ENCODE measurements at places on chromosomes 13 and 19. TPM values are rescaled to one million over a fixed set of nuclear protein-coding genes. Genes with fewer than 3 reads are reported as not detected.

- peak; percentile 29 for DNase-seq
Measured at GRCh38 chr19:1624458-1624857, 19.2 kb upstream of the UQCR11 start.

DNA sequence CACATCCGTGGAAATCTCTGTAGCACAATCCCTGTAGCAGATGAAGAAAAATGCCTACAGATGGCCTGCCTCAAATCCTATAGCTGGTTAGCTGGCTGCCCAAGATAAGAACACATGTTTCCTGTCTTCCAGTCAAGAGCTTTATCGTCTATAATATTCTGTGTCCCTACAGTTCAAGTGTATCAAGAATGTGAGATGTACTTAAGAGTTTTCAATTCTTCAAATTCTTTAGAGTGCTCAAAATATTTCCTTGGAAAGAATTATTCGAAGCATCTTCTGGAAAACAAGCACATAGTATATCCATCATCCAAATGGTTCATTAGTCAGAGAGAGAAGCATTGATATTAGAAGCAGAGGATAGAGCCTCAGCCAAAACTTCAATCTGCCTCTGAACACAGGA, 239.8 kb downstream of the COG6 start:
- DNase-seq, result peak; percentile 91

- DNase-seq, result no peak
Measured at GRCh38 chr19:5567360-5567969, at the start of gene TINCR. TINCR (minus strand) TSS chr19:5567953.

DNA sequence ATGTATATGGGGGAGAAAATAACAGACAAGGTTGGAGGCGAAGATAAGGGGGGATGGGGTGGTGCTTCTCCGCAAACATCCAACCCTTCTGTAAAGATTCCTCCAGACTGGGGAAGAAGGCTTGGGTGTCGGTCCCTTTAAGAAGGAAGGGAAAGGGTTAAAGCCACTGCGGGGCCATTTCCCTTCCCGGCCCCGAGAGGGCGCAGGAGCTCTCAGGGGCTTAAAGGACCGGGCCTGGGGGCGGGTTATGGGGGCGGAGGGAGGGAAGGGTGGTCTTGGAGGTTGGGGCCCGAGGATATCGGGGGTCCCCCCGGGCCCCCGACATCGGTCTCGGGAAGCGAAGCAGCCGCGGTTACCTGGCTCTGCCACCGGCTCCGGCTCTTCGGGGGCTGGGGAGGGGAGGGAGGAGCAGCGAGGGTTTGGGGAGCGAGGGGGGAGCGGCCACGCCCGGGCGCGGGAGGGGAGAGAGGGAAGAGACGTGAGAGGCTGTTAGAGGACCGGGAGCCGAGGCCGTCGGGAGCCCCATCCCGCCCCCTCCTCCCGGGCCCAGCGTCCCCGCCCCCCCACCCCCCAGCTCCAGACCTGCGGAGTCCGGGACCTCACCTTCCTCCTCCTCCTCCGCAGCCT, 2.8 kb downstream of the TNNT1 start:
- no peak for DNase-seq

DNA sequence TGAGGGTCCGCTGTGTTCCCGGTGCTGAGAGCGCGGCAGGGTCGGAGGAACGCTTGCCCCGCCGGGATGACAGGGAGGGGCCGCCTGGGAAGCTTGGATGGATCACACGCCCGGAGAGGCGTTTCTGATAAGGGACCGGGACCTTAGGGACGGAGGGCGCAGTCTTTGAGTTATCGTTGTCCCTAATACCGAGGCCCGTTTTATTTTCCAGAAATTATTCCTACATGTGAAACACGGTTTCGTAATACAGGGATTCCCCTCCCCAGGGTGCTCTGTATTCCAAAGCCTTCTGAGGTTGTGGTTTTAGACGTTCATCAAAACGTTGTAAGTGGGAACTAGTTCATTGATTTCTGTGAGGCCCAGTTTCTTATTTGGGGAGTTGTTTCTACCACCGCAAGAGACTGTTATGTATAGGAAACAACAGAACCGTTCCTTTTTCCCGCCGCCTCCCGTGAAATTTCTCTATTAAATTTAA, 752 bp downstream of the PDCD5 start:
- DNase-seq, result no peak

DNA sequence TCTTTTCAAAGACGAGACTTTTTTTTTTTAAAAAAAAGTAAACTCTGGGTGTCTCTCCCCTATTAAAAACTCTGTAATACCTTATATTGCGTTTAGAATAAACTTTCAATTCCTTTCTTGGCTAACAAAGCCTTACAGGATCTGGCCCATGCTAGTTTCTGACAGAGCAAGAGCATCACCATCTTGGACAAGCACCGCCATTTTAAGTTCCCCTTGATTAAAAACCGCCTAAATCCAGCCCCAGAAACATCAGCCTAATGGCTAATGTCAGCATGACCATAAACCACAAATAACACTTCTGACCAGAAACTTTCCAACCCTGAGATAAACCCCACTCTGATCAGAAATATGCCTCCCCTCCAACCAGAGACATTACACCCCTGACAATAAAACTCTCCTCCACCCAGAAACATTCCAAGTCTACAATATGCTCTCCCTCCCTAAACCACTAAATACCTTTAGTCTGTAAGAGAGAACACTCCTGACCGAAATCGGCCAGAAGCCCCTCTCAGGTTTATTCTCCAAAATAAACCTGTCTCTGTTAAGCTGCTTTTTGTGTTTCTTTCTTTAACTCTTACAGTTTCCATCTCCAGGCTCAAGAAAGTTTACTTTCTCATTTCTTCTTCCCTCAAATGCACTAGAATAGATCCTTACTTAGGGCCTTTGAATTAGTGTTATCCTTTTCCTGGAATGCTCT, 1.6 kb upstream of the AKAP11 start:
- DNase-seq, result no peak

DNA sequence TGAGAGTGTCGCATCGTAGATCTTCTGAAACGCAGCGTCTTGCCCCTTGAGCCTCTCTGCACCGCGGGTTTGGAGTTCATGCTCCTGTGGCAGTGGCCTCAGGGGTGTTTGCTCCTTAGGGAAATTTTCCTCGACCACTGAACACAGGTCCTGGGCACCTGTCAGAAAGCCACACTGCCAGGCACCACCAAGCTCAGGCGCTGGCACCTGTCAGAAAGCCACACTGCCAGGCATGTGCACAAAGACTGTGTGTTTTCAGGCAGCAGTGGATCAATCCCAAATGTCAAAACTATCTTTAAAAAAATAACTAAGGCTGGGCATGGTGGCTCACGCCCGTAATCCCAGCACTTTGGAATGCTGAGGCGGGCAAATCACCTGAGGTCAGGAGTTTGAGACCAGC, 87.1 kb downstream of the ATP11A start:
- no peak for DNase-seq

- no peak for DNase-seq
Measured at GRCh38 chr19:11090997-11091702, 1.9 kb downstream of the LDLR start.

GRCh38 chr13:72570019-72570418, 157.4 kb downstream of the MZT1 start:
- no peak for DNase-seq

DNA sequence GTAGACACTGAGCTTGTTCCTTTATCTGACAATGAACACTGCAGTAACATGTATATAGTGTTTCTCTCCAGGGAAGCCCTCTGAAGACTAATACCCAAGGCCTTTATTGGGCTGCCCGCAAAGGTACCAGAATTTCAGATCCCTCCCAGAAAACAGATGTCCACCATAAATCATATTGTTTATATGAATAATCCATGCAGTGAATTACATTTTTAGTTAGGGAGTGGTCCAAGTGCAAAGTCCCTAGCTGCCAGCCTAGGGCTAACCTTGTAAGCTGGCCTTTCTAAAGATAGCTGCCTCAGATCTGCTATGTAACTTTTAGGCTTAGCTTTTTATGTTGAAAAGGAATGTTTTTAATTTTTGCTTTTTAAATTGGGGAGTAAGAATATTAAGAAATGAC, 44.7 kb downstream of the TDRD3 start:
- no peak for DNase-seq

DNA sequence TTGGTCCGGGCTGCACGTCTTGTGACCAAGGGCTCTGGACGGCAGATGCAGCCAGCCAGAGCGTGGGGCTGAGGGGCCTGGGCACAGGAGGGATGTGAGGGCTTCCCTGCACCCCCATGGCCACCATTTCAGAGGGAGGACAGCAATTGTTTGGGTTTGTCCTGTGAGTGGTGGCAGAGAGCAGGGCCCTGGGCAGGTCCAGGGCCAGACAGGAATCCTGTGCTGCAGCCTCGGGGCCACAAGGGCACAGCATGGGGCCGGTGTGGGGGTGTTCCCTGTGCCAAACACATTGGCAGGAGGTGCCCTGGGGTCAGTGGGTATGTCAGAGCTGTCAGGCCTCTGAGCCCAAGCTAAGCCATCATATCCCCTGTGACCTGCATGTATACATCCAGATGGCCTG, 32.2 kb downstream of the WTIP start:
- DNase-seq, result no peak

- DNase-seq, result no peak
Measured at GRCh38 chr13:40779796-40780285, 8.9 kb upstream of the MRPS31 start.

DNA sequence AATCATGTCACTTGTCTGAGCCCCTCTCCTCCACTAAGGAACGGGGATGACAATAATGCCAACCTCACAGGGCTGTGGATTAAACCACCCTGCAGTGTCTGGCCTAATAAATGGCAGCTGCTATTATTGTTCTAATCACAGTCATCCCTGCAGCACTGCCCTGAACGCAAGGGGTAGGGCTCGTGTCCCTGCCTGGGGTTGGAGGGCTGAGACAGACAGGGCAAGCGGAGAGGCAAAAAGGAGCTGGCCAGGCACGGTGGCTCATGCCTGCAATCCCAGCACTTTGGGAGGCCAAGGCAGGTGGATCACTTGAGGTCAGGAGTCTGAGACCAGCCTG, 10.2 kb upstream of the KPTN start:
- no peak for DNase-seq

DNA sequence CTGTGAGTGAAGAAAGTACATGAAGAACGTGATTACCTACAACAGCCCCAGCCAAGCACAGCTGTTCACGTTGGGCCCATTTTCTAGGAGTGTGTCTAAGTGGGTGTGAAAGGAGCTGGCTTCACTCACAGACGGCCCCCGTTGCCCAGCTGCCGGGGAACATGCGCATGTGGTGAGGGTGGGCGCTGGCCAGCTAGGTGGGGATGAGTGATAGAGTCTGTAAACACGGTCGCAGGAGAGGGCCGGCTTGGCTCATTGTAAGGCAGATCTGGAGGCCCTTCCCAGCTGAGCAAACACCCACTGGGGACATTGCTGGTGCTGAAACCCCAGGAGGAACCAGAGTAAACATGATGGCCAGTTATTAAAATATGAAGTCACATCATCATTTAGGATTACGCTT, 160.5 kb downstream of the TEX29 start:
- DNase-seq, result no peak

GRCh38 chr13:23558675-23559536, 11.3 kb upstream of the TNFRSF19 start:
- peak; percentile 32 for DNase-seq

GRCh38 chr19:15464394-15465385, at the start of gene RASAL3:
RASAL3 (minus strand) TSS chr19:15464544; CDS start chr19:15464358, 186 bp downstream.
- DNase-seq, result no peak

DNA sequence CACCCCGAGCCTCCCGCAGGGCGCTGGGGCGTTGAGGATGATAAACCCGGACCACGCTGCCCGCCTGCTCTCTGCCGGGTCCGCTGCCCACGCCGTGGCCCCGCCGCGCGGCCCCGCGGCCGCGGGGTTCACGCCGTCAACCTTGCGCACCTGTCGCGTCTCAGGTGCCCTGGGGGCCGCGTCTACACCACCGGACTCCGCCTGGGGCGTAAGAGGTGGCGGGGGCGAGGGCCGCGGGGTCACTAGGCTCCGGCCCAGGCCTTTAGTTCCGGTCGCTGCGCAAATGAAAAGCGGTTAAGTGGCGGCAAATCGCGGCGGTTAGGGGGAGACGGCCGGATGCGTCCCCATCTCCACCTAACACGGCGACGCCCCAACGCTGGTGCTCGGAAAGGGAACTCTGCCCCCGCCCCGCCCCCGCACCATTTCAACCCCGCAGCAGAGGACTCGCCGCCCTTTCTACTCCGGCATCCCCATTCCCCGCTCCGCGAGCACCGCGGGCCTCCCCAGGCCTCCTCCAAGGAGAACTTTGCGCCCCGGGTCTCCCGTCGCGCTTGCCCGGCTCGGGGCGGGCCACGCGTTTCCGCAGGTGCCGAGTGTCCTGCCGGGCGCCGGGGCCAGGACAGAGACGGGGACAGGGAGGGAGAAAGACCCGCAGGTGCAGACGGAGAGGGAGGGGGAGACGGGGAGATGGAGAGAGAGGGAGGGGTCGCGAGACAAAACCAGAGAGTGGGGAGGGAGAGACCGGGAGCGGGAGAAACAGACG, 4.3 kb downstream of the ONECUT3 start:
- no peak for DNase-seq

DNA sequence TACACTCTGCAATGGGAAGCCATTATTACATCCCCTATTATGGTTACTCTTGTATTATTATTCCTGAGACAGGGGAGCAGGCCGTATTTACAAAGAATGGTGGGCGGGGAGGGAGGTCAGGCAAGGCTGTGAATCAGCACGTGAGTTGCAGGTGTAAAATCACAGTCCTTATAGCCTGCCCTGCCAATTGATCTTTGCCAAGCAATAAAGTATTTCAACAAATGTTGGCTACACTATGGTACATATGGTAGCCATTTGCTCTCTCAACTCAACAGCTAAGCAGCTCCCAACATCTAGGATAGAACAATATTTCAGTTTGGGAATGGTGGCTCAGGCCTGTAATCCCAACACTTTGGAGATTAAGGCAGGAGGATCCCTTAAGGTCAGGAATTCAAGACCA, 12.1 kb downstream of the EPS15L1 start:
- DNase-seq, result no peak

- DNase-seq, result no peak
Measured at GRCh38 chr19:47790398-47790814, 11.9 kb downstream of the SELENOW start.

DNA sequence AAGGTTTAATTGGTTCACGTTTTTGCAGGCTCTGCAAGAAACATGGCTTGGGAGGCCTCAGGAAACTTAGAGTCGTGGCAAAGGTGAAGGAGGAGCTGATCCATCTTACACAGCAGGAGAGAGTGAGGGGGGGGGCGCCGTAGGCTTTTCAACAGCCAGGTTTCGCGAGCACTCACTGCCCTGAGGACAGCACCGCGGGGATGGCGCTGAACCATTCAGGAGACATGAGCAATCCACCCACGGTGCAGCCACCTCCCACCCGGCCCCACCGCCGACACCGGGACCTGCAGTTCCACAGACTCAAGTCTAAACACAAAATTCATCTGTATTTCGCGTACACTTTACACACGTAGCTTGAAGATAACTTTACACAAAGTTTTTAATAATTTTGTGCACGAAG, 73.6 kb downstream of the KDM4B start:
- DNase-seq, result no peak

GRCh38 chr13:72384186-72384823, 343.1 kb downstream of the MZT1 start:
- DNase-seq, result no peak

- no peak for DNase-seq
Measured at GRCh38 chr13:112182251-112182650, 115.3 kb downstream of the SOX1 start.

Gene MZT1
- 20.1 TPM for total RNA-seq

Gene UGGT2
- 45.2 TPM for total RNA-seq

Gene GPX4
- total RNA-seq, result 380 TPM

Gene ZNF439
- total RNA-seq, result 4.5 TPM

Gene CEACAM7
- not detected for total RNA-seq

Gene GPR12
- total RNA-seq, result not detected

Gene ATP1A3
- total RNA-seq, result not detected

Gene TEKTIP1
- not detected for total RNA-seq

Gene ASF1B
- 21.5 TPM for total RNA-seq
